NCI-H2171 treated with DMSO at 0.1 percent for 48 hours (cell line): ENCODE measurements at places on chromosomes 5 and 9.

DNA sequence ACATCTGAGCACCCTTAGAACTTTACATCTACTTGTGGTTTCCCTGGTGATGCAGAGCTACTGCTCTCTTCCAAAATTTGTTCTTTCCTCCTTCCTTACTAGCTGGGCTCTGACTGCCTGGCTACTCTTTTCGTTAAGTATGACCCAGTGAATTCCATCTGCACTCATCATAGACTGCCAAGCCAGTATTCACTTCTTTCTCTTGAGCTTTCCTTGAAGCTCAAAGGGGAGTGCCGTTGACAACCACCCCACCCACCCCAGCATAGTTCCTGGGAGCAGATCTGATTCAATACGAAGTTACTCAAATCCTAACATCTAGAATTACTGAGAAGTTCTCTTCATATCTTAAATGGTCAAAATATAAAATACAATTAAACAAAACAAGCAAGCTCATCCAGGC is 190.5 kb downstream of the ADAMTS12 start:
- no peak for DNase-seq

DNA sequence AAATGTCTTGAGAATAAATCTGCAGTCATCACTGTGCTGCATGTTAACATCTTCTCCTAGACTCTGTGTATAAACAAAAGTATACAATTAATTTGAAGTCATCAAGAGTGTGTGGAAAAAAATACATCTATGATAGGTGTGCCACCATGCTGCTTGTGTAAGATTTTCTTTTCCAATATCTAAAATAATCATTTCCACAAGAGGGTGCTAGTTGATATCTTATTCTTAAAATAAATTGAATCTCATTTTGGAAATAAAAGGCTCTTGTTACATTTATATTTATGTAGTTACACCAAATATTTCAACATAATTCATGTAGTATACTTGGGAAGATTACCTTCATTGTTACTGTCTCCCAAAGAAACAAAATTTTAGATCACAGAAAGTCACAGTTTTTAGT is 14.1 kb upstream of the MOCS2 start:
- DNase-seq = peak; percentile 19

DNA sequence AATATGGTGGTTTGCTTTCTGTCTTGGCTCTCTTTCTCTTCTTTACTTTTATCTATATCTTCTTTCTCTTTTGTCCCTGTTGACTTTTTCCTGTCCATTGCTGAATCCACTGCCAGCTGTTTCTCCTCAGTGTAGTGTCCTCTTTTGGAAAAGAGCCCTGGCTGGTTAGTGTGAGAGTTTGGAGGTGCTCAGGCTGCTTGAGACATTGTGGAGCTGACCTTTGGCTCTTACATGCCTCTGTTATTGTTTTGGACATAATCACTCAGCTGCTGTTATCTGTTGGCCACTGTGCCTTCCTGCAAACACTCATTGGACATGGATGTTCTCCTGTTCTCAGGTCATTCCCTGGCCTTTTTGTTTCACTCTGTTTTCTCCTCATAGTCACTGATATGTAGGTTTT is 295.4 kb upstream of the RIOK2 start:
- no peak for DNase-seq

DNA sequence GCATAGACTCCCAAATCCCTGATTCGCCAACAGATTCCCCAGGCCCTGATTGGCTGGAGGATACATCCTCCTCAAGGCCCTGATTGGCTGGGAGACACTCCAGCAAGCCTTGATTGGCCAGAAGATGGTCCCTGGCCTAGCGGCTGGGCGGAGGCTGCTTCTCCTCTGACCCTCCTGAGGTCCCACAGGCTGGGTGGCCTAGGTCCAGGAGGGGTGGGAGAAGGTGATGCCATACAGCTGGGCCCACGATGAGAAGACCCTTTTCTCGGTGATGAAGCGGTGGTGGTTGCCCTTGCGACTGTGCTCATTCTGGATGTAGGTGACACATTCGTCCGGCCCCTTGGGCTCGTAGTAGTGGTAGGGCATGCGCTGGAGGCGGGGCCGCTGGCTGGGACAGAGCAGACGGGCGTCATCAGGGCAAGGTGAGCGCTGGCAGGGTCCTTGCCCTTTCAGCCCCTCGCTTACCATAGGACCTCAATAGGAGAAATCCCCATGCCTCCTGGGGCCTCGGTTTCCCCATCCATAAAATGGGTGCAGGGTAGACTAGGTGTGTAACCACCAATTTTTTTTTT is 9.0 kb upstream of the AK1 start:
- DNase-seq = no peak

GRCh38 chr5:88882276-88883038 is 527 bp downstream of the MEF2C start:
- DNase-seq = no peak

- DNase-seq = no peak
These were observed 55.8 kb downstream of the SLC22A5 start for GRCh38 chr5:132425009-132425937.

DNA sequence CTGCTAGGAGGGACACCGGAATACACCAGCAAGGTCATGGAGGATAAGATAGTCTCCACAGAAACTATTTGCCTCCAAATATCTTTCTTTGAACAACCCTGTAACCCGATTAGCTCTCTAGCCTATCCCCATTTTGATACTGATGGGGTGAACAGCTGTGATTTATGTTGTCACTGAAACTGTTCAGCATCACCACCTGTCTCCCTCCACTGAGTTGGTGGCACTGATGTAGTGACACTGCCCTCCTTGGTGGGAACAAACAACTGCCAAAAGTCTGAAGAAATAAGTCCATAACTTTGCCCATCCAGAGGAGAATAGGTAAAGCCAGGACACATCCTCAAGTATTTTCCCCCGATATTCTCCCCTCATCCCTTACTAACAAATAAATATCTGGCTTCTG is 24.3 kb upstream of the KCNV2 start:
- peak; percentile 78 for DNase-seq

DNA sequence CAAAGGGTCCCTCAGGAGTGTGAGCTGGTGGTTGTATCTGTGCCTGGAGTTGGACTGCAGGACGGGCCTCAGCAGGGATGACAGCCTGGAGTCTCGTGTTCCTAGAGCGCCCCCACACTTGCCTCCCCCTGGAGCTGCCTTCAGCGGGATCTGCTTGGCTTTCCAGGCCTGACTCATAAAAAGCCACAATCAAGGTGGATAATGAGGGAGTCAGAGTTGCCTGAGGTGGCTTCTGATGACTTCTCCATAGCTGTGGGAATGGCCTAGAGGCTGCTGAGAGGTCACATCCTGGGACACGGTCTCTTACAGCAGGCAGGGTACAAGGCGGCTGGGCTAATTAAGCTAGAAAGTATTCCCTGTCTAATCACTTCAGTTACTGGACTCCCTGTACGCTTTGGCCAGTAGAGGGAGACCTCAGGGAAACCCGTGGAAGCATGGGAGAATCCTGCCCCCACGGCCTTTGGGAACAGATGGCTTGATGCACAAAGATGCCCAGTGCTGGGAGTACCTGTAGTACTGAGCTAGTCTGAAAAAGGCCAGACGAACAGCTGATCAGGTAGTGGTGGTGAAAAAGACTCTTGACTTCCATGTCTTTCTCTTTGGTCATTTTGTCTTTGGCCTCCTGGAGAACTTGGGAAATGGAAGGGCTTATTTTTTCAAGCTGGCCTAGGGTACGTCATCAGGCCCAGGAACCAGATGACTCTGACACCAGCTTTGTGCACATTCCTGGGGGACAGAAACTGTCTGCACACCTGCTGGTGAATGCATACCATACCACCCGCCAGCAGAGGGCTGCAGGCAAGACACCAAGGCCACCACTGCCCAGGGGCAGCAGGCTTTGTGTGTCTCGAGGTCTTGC is 16.1 kb upstream of the FRRS1L start:
- DNase-seq = peak; percentile 86

- DNase-seq = no peak
These were observed 14.6 kb downstream of the HSPB3 start for GRCh38 chr5:54470128-54470527.

DNA sequence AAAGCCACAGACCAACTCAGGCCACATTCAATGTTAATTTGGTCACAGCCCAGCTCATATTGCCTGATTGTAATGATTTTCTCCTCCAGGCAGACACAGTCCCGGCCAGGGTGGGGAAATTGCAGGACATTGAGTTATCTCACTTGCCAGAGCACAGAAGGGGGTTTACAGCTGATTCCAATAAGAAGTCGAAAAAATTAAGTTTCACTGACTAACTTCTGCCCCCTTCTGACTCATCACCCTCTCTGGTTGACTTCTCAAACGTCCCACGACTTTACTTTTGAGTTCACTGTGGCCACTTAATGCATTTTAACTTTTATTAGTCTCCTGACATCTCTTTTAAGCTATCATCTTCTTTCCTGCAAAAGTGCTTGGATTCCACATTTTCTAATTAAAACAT is 321.4 kb upstream of the WWC1 start:
- DNase-seq = no peak

GRCh38 chr5:148406406-148406805 is 22.6 kb downstream of the FBXO38 start:
- DNase-seq = no peak

DNA sequence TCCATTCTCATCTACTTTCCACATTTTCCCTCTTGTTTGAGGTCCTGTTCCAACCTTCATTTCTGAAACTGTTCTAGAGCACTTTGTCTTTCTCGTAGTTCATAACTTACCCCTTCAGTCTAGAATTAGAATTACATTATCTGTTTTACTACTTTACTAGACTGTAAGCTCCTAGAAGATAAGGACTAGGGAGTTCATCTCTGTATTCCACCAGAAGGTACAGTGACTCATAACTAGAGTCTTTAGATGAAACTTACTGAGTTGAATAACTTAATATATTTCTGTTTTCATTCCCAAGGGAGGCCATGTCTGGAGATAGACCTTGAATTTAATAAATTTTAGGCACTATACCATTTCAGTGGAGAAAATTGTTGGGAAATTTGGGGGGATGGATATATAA is 38.7 kb downstream of the G3BP1 start:
- DNase-seq = no peak

- DNase-seq = no peak
These were observed 76.8 kb downstream of the TMEM167A start for GRCh38 chr5:83000428-83000827.

- DNase-seq = no peak
These were observed 33.4 kb downstream of the WDR70 start for GRCh38 chr5:37412515-37412914.

GRCh38 chr9:27504259-27504658 is 19.8 kb upstream of the IFNK start:
- no peak for DNase-seq

GRCh38 chr5:1494780-1495524 is 28.8 kb downstream of the LPCAT1 start:
- DNase-seq = no peak

- DNase-seq = no peak
These were observed 213.4 kb upstream of the ELL2 start for GRCh38 chr5:96175090-96175489.

GRCh38 chr5:1737790-1738405 is 61.7 kb downstream of the MRPL36 start:
- no peak for DNase-seq

DNA sequence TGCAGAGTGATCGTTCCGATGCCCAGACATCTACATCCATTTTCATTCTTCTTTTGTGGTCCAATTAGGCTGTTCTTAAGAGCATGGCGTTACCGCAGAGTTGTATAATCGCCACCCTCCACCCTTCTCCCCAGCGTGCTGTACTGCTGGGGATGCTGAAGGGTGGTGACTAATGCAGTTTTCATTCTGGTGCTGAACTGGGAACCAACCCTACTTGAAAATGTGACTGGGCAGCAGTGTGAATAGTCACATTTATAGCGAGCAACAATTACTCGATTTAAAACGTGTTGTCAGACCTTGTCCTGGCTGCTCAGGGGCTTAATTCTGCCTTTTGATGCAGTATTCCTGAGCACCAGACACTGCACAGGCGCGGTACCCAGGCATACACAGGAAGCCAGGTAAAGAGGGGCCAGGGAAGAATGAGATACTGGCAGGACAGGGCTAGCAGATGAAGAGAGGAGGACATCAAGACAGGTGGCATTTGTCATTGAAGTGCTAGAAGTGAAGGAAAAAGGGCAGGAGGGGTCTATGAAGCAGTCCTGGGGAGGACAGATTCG is 719 bp upstream of the ISCA1 start:
- peak; percentile 17 for DNase-seq

- no peak for DNase-seq
These were observed 105.3 kb downstream of the UBAP2 start for GRCh38 chr9:33943389-33943788.

- no peak for DNase-seq
These were observed 27.2 kb upstream of the LAMC3 start for GRCh38 chr9:130981756-130982137.

DNA sequence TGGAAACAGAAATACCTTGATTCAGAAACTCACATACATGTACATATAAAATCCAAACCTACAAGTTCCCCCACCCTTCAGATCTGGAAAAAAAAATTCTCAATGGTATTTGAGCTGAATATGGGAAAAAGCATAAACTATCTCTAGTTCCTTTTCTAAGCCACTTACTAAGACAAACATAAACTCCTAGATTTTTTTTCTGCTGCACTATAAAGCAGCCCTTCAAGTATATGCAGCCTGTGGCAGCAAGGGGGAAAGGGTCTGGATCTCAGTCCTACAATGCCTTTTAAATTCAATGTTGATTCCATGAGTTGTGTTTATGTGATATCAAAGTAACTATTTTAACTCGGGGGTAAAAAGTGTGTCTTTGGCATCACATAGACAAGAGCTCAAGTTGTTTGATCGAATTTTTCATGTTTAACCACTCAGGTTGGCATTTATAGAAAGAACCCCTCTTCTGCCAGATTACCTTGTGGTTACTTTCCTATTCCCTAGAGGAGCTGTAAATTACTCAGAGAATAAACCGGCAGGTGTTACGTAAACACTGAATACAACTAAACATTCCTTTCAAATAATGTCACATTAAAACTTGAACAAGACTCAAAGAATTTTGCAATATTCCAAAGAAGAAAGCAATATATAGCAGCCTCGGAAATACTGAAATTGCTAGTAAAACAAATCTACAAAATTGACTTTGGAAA is 91.8 kb upstream of the FER start:
- DNase-seq = peak; percentile 29
